ENCODE measurements at places on chromosomes 5 and 9.

DNA sequence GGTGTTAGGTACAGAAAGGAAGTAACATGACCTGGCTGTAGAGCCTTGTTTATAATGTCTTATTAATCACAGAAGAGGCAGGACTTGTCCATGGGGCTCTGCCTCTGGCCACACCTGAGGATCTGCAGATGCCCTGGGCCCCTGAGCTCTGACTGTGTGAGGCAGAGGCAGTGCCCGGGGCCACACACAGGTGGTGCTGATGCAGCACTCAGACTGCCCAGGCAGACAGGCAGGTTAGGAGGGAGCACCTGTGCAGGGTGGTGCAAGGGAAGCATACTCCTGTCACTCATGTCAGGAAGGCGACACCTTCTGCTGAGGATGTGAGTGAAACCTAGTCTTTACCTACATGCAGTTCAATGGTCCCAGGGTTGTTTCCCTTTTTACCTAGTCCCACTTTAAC, 88.7 kb downstream of the CFAP90 start:
- DNase-seq = no peak

DNA sequence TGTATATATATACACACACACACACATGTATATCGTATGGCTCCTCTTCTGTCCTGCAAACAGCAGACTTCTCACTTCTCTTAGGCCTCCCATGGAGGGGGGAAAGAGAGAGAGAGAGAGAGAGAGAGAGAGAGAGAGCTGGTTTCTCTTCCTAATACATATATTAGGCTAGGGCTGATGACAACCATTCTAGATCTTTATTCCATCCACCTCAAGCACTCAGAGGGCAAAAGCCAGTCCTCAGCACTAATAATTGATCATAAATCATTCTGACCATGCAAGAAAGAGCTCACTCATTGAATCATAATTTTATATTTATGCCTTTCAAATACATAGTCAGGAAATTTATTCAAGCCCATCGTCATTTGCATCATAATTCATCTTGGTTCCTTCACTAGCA, 47.0 kb downstream of the CFAP90 start:
- DNase-seq = no peak

GRCh38 chr5:132807163-132807838, 5.8 kb upstream of the SOWAHA start:
- DNase-seq = peak; percentile 42

GRCh38 chr5:21574961-21575360, 1278.2 kb downstream of the CDH12 start:
- DNase-seq = no peak

DNA sequence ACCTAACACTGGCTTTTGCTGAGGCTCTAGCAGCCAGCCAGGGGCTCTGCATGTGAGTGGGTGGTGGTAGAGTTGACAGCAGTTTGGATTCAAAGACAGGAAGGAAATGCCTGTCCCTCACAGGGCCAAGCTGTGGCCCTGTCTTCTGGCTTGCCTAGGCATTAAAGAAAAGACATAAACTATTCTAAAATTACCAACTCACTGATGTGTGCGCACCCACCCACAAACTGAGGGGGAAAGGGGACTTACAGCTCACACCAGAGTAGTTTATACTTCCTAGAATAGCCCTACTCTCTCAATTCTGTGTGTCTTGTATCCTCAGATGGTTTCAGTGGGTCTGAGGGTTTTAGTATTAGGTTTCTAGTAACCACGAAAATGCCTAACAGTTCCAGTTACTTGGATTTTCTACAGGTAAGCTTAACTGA, 18.3 kb upstream of the IL13 start:
- DNase-seq = peak; percentile 35
